Activated CD4-positive, alpha-beta T cell treated with anti-CD3 and anti-CD28 coated beads, Interleukin-2, amount 50 U/mL, for 1 hour (primary cell): ENCODE measurements at places on chromosomes 7 and 10.

- DNase-seq: no peak
These were observed 9.4 kb downstream of the DLX5 start for GRCh38 chr7:97015279-97015678.

DNA sequence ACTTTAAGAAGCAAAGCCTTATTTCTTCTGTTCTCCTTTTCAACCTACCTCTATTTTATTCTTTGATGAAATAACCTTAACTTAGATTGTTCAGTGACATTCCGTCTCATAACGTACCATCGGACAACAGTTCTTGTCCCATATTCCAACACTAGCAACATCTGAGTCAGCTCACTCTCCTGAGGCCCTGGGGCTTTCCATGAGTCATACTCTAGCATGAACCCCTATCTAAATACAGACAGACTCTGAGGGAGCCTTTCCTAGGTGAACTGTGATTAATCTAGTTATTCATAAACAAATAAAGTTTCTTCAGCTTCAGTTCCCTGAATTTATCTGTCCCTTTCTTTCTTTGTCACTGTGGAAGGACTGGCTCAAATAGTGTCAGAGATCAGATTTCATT lies 168.7 kb upstream of the LYZL1 start:
- no peak for DNase-seq

GRCh38 chr7:157253850-157254249 lies 83.0 kb upstream of the DNAJB6 start:
- DNase-seq: no peak

- DNase-seq: no peak
These were observed 41.4 kb upstream of the IKZF1 start for GRCh38 chr7:50262916-50263690.

DNA sequence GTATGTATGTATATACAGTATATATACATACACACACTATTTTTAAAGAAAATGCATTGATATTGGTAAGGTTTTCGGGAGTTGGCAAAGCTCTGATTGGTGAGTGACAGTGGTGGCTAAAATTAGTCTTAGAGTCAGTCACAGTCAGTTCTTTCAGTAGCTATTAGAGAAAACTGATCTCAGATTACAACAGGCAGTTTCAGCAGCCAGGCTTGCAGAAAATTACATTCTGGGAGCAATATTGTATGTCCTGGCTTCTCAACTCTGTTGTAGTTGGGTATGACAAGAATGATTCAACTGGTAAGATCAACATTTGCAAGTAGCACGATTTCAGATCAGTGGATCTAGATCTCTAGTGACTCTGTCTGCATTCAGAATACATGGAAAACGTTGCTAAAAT lies 897.9 kb upstream of the AUTS2 start:
- DNase-seq: no peak

GRCh38 chr7:53418834-53419482 lies 383.5 kb downstream of the POM121L12 start:
- no peak for DNase-seq

DNA sequence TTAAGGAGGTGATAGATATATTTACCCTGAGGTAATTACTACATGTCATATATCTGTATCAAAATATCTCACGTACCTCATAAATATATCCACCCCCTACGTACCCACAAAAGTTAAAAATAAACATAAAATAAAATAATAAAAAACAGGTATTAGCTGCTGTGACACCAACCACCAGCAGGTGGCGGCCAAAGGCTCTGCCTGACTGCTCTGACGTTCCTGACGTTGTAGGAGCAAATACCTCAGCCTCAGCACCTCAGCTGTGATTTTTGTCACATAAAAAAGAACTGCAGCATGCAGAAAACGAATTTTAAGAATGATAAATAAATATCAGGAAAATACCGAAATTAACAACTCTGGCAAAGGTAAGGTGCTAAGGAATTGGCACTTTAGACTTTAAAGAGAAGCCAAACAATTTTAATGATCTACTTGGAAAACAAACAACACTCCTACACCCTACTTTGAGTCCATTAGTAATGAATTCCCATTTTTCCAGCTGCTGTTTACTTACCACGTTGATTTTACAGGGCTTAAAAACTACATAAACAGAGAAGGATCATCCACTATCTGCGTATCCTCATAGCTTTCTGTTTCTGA lies 125.4 kb upstream of the TARP start:
- peak; percentile 57 for DNase-seq

- no peak for DNase-seq
These were observed 42.8 kb upstream of the RABGEF1 start for GRCh38 chr7:66697449-66698438.

DNA sequence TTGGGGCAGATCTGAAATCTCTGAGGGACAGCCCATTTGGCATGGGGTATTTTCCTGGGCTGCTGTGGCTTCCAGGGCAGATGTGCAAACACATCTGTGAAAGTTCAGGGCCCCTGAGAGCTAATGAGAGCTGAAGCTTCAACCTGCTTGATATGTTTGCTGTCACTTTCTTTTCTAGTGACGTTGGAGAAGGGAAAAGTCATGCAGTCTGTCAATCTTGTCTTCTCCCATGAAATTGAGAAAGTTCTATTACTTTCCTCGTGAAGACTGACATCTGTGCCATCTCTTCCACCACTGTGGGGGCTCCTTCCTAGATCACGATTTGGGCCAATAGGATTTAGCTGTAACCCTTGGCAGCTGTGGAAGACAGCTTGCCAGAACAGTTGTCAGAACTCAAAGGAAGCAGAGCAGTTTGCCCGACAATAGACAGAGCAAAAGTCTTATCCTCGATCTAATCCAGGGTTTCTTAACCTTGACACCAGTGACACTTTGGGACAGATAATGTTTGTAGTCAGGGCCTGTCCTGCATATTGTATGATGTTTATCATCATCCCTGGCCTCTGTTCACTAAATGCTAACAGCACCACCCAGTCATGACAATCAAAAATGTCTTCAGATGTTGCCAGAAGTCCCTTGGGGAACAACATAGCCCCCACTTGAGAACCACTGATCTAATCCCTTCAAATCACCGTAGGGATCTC lies 586.5 kb downstream of the LRMDA start:
- no peak for DNase-seq

DNA sequence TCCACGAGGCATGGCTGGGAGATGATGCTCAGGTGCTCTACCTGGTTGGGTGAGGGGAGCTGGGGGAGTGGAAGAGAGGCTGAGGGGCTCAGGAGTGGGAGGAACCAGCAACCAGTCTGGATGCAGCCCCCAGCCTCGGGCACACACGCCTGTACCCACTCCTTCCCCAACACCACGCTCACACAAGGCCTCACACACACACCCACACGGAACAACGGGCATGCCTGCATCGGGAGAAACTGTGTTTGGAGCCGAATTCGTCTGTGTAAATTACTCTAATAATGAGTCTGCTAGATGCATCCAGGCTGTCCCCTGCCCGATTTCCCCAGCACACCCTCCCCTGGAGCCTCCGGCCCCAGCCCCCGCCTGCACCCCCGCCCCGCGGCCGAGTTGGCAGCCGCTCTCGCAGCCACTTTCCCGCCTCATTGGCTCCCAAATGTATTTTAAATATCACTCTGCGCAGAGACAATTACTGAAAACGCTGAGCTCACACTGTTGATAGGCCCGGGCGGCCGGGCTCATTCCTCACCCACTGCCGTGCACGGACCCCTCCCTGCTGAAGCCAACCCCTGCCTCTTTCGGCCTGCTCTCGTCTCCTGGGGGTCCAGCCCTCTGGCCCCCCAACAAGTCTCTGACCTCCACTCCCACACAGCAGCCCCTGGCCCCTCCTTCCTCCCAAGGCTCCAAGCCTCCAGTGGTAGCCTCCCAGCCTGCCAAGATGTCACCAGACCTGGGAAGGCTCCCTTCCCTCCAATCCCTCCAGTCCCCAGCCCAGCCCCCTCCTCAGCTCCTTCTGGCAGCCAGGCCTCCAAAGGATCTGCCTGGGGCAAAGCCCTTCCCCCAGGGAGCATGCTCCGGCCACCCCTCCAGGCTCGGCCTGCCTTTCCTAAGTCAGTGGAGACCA lies 11.1 kb downstream of the H2BK1 start:
- no peak for DNase-seq

DNA sequence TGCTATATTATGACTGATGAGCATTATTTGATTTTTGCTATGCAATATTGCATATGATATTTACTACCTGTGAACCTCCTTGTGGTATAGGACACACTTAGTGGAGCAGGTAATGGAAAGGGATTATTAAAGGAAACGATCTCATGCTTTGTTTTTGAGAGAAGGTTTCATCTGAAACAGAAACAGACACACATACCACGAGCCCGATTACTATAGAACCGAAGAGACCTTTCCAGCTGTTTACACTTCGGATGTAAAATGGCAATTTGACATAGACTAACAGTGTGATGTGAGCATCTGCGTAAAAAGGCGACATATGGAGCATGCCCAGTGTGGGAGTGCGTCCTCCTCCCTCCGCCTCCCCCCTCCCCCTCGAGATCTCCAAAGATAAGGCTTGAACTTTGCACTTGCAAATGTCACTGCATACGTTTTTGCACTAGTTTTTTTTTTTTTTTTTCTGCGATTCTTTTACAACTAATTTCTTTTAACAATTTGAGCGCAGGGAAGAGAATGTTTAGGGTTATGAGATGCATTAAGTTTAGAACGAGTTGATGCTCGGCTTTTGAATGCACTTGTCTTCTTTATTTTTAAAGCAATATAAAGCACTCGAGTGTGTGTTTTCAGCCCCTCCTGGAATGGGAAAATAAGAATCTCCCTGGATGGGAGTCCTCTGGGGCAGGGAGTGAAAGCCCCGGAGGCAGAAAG lies 251.0 kb downstream of the NSUN6 start:
- no peak for DNase-seq

- DNase-seq: no peak
These were observed 29.0 kb downstream of the PDGFA start for GRCh38 chr7:490461-491291.

DNA sequence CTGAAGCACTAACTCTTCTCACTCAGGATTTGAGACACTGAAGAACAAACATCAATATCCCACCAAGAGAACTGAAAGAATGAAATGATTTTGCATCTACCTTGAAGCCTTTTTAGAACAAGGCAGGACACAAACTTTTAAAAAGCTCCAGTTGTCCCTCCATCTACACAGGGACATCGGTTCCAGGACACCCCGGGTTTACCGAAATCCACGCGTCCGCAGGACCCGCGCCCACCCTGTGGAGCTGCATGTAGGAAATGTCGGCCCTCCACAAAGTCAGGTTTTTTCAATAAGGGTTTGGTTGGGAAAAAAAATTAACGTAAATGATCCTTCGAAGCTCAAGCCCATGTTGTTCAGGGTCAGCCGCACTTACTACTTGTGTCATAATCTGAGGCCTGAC lies 94.0 kb downstream of the DIP2C start:
- no peak for DNase-seq

DNA sequence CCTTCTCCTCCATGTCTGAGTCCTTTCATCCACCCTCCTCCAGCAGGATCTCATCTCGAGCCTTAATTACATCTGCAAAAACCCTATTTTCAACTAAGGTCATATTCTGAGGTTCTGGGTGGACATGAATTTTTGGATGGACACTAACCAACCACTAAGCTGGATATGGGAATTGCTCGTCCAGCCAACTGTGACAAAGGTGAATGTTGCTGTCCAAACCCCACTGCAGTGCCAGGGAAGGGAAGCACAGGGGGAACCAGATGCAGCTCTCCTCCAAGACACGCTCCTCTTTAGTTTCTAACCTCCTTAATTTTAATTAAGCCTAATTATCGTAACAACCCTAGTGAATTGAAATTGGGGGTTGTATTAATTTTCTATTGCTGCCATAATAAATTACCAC lies 65.1 kb upstream of the EBF3 start:
- no peak for DNase-seq

DNA sequence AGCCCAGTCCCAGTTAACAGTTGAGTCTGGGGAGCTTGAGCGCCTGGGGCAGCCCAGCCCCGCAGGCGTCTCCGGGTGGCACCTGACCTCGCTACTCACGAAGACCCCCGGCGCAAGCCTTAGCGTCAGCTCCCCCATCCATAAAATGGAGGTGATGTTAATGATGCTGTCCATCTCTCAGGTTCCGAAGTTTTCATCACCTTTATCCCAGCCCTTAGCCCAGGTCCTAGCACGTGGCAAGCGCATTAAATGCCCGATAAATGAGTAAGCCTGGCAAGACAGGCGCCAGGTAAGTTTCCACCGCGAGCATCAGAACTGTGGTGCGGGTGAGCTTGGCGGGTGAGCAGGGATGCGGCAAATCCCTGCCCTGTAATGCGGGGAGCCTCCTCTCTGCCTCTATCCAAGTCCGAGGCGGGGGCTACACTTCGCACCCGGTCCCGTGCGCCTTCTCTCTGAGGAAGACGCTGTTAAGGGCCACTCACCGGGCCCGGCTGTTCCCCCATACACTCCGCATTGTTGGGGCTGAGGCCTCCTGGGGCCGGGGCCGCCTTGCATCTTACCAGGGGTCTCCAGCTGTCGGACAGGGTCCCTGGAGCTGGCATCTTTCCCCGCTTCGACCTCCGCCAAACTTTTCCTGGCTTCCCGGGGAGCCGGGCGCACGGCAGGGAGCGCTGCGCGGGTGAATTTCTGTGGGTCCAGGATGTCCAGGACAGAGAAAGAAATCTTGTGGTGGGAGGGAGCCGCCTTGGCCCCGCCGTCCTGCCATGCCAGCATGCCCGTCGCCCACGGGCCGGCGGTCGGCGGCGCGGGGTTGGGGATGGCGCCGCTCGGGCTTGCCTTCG lies 444 bp downstream of the NKX1-2 start:
- DNase-seq: no peak

DNA sequence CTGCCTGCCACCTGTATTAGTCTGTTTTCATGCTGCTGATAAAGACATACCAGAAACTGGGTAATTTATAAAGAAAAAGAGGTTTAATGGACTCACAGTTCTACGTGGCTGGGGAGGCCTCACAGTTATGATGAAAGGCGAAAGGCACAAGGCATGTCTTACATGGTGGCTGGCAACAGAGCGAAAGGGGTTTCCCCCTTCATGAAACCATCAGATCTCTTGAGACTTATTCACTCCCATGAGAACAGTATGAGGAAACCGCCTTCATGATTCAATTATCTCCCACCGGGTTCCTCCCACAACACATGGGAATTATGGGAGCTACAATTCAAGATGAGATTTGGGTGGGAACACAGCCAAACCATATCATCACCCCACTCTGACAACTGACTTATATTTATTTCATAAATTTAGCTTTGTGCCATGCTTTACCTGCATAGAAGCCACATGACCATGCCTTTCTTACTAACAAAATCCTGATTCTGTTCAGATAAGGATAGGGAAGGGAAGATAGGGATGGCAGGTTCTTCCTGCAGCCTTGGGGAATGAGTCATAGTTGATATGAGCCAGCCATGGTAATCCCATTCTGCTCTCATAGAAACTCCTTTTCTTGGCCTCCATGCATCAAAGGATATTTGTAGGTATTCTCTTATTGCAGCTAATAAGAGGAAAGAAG lies 191.3 kb upstream of the AGK start:
- no peak for DNase-seq

- no peak for DNase-seq
These were observed 19.1 kb downstream of the ASAH2 start for GRCh38 chr10:50232261-50232639.

DNA sequence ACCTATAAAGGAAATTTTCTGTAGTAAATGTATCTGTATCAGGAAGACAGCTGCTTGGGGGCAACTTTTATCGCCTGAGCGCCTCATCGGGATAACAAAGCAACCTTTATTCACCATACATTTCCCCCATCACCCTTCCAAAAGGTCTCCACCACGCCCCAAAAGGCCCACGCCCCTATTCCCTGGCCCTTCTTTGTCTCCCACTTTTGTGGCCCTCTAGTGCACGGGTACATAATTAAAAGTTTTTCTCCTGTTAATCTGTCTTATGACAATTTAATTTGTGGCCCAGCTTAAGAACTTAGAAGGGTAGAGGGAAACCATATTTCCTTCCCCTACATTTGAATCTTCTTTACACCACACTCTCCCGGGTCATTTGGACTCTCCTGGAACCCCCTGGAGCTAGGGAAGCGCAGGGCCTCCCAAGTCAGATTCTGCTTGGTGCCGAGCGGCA lies 625 bp downstream of the RP9 start:
- no peak for DNase-seq
